ENCODE measurements at places on chromosomes 7 and 10.

GRCh38 chr7:30738026-30738915 is 13.7 kb upstream of the INMT start:
- DNase-seq, result no peak

GRCh38 chr7:148914208-148914777 is 30.2 kb upstream of the EZH2 start:
- DNase-seq, result no peak

- DNase-seq, result no peak
These were observed 152.0 kb downstream of the RPS24 start for GRCh38 chr10:78185693-78186055.

DNA sequence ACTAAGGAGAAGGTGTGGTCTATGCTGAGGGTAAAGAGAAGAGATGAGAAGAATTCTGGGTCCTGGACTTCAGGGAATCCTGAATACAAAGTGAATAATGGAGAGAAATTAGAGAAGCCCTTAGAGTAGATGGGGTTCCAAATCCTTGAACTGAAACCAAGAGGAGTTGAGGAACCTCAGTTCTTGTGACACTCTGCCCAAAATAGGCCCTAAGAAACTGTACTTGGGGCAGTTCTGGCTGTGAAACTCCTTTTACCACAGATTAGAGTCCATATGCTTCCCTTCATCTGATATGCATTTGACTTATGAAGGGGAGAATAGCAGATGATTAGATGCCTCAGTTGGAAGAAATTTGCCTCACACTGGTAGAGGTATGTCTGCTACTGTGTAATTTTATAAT is 19.0 kb downstream of the TES start:
- no peak for DNase-seq

GRCh38 chr7:77181015-77181595 is 18.5 kb downstream of the FGL2 start:
- no peak for DNase-seq

- no peak for DNase-seq
These were observed 33.1 kb upstream of the GALNT11 start for GRCh38 chr7:151992375-151992774.

- DNase-seq, result no peak
These were observed 32.9 kb downstream of the NRCAM start for GRCh38 chr7:108423089-108423989.

DNA sequence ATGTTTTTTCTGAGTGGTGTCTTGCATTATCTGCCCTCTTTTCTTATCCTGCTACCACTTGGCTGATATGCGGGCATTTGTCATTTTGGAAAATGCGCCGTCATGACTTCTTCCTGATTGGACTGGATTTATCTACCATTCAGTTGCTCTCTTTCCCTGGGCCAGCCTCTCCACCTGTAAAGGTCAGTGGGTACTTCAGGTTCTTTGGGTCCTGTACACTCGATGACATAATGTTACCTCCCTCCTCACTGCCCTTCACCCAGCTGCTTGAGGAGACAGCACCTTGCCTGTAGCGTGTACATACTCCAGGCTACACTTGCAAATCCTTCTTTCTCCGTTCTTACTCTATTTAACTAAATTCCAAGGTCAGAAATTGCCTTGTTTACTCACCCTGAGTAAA is 83.7 kb downstream of the RBM33 start:
- DNase-seq, result no peak

DNA sequence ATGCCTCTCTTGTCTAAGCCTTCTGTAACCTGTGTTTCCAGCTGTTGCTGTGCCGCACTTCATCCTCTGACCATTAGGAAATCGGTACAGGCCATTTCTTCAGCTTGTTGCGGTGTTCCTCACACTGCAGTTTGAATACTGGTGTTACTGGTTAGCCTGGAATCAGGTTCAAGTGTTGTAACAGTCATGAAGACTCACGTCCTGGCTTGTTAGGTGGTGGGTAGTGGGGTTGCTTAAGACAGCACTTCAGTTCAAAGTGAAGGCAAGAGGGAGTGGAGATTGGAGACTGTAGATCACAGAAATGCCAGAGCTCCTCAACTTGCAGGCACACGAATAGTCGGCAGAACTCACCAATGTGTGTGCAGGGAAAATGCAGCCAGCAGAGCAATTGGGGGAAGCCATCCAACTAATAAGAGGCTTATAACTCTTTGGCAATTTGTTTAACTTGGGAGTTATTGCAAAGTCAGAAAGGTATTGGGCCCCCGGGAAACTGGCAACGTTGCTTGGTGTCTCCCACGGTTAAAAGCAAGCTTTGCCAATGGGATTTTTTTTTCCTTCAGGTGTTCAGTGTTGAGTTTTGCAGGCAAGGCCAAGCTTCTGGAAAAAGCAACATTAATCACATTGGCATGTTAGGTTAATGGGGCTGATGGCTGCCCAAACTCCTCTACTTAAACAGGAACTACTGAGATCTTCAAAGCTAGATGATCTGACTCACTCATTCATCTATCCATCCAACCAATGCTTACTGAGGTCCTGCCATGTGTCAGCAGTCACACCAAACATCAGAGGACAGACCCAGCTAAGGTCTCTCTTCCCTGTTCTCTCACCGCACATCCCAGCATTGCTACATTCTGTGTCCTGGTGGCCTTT is 380.9 kb downstream of the GATA3 start:
- no peak for DNase-seq

DNA sequence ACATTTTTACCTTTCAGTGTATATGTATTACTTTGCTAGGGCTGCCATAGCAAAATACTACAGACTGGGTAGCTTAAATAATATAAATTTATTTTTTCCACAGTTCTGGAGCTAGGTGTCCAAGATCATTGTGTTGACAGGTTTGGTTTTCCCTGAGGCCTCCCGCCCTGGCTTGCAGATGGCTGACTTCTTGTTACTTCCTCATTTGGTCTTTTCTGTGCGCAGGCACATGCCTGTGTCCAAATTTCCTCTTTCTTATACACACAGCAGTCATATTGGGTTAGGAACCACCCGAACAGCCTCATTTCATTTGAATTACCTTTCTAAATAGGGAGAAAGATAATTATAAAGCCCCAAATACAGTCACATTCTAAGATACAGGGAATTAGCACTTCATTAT is 521.6 kb upstream of the SORCS1 start:
- DNase-seq, result no peak

GRCh38 chr10:44902941-44903545 is 8.1 kb upstream of the TMEM72 start:
- DNase-seq, result no peak

- DNase-seq, result no peak
These were observed 162.8 kb upstream of the ZMIZ1 start for GRCh38 chr10:78905957-78906308.

GRCh38 chr10:132447446-132448247 is 50.6 kb downstream of the PWWP2B start:
- peak; percentile 13 for DNase-seq

- DNase-seq, result no peak
These were observed 167.1 kb downstream of the SEMA3D start for GRCh38 chr7:85019778-85020177.

DNA sequence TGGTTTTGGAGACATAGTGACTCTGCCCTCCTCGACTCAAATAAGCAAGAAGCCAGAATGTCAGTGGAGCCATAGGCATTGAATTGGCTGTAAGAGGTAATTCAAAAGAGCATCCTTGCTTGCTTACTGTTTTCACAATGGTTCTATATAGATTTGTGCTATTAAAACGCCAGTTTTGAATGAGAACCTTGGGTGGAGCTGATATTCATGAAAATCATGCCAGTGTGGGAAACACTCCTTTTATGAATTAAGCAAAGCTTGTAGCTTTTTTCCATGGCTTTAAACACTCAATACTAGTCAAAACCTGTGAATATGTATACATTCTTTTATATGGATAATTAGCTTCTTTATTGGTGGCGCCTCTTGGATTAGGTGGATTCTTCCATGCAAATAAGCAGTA is 252.5 kb downstream of the SLC25A13 start:
- DNase-seq, result no peak

- no peak for DNase-seq
These were observed 350.9 kb downstream of the RNLS start for GRCh38 chr10:88232029-88232895.

DNA sequence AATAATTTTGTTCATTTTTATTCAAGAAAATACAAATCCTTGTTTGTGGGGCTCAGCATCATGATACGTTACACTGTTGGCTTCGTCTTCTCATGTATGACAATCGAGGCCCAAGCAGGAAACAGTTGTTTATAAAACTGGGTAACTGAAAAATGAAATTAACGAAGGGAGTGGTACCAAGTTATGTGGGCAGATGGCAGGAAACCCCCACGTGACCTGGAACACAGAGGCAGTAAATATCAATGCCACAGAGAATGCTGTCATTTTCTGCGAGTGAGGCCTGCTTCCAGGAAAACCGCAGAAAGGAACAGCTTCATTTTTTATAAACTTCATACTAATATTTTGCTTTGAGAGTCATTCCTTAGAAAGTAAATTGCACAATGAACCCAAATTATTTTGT is 201.0 kb upstream of the ADARB2 start:
- no peak for DNase-seq
